ENCODE measurements at places on chromosomes 1 and 21.

DNA sequence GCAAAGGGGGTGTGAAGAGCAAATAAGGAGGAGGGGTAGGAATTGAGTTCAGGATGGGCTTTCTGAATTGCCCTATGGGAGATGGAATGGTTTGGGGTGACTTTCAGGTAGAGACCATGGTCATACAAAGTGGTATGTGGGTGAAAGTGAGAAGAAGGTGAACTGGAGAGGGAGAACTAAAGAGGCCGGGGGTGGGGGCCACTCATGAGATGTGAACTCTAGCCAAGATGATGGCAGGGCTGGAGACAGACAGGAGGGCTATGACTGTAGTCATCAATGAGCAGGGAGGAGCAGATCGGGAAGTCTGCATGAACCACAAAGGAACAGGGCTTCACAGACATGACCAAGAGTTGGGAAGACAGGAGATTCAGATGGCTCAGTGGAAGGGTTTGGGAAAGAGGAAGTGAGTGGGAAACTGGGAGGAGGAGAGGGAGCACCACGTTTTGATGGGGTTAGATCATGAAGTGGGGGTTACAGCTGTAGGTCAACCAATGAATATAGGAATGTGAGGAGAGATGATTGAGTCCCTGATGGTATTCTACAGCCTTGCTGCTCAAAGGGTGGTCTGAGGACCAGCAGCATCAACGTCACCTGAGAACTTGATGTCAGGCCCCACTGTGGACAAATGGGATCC lies 20.7 kb upstream of the LRRC8D start:
- DNase-seq, result no peak

DNA sequence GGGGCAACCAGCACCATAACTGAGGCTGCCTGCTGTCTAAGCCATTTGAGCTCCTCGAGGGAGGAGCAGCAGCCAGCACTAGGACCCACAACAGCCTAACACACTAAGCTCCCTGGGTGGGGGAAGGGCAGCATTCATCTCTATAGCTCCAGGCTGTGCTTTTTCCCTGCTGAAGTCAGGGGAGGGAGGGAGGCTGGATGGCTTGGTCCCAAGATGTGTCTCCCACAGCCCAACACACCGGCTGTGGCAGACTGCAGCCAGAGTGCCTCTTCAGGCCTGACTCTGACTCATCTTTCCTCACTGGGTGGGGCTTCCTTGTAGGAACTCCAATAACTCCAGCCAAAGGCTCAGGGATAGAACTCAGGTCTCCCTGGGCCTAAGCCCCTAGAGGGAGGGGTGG lies 296.3 kb downstream of the PRDM2 start:
- no peak for DNase-seq

DNA sequence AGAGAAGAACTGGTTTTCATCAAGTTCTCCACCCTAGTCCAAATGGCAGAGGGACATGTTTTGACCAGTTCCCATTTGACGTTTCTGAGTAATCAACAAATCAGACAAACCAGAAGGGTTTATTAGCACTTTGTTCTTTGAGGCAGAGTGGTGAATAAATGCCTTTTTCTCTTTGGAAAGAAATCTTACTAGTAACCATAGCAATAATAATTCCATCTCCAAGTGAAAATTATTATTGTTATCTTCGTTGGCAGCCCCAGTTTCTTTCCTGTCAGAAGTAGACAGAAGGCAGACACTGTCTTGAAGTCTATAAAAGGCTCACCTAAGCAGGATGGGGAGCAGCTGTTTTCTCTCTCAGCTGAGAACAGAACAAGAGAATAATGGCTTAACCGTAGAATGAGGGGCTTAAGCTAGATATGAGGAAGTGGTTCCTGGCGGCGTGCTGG lies 391.6 kb downstream of the PBX1 start:
- no peak for DNase-seq

GRCh38 chr1:94063379-94063778 lies 57.6 kb downstream of the ABCA4 start:
- DNase-seq, result no peak
